HT-29 (cell line): ENCODE measurements at places on chromosomes 5 and 9. TPM values are rescaled to one million over a fixed set of nuclear protein-coding genes. Genes with fewer than 3 reads are reported as not detected.

DNA sequence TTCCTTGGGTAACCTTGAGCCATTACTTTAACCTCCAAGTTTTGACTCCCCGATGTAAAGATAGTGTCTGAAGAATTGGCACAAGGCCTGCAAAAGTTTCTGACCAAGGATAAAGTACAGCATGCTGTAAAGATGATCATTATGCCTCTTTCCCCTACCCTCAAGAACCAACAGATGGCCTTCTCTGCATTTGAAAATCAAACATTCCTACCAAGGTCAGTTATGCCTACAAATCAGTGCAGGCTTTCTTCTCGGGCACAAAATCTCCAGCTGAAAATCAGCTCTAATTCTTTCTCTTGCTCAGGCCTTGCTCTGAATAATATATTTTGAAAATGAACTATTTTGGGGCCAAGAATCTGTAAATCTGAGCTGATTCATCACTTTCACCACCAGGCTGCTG lies 59.7 kb downstream of the PPP2R2B start:
- DNase-seq, result no peak

The SPACA9 gene
- 1.3 and 1.4 TPM in 2 replicates for total RNA-seq

GRCh38 chr5:126777257-126777974 lies 480 bp downstream of the LMNB1 start:
- peak; percentile 63 for DNase-seq

The PAIP2 gene
- 28.5 and 29.4 TPM in 2 replicates for total RNA-seq

The POU5F2 gene
- total RNA-seq, result 0.13 and 0.64 TPM in 2 replicates

- no peak for DNase-seq
These were observed 900 bp upstream of the HAVCR2 start for GRCh38 chr5:157109744-157110143.

DNA sequence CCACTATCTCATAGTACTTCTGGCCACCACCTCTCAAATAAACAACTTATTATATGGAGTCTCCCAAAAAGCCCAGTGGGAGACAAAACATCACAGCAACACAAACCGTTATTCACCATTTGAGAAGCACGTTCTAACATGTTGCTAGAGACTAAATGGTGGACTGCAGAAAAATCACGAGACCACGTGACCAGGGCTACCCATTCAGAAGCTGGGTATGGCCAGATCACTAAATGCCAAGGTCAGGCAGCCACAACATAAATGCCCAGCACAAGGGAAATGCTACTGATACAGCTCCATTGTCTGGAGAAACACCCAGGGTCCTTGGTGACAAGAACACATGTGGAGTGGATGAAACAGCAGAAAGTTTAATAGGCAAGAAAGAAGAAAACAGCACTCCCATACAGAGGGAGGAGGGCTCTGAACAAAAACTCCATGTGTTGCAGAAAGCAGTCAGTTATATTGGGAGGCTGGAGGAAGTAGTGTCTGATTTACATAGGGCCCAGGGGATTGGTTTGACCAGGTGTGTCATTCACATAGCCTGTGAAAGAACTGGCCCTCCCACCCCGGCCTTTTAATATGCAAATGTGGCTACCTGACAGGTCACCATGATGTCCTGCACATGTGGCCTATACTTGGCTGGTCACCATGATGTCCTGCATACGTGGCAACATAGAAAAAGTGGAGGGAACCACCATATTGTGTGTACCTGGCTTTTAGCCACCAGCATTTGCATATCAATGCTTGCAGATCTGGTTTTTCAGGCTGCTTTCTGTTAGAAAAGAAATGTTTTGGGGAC lies 97.2 kb downstream of the TRIM36 start:
- no peak for DNase-seq

The CCNO gene
- 12.4 and 13.0 TPM in 2 replicates for total RNA-seq

DNA sequence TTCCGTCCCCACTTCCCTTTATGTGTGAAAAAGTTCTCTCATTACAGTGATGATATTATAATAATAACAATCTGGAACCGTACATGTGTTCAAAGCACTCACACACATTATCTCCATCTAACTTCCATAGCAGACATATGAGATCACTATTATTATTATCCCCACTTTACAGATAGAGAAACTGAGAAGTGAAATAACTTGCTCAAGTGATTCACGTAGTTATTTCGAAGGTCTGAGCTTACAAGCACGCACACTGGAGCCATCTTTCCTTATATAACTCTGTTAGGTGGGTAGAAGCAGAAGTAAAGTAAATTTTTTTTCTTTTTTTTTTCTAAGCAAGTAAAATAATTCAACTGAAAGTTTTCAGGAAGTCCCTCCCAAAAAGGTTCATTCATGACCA lies 62.9 kb upstream of the PTGER4 start:
- DNase-seq, result no peak

- no peak for DNase-seq
These were observed 130.6 kb downstream of the CACNA1B start for GRCh38 chr9:138007918-138008841.

The OTULINL gene
- total RNA-seq, result 7.5 and 8.6 TPM in 2 replicates

The PTGDS gene
- total RNA-seq, result not detected in 2 replicates

The BRD8 gene
- total RNA-seq, result 34.7 and 44.4 TPM in 2 replicates

DNA sequence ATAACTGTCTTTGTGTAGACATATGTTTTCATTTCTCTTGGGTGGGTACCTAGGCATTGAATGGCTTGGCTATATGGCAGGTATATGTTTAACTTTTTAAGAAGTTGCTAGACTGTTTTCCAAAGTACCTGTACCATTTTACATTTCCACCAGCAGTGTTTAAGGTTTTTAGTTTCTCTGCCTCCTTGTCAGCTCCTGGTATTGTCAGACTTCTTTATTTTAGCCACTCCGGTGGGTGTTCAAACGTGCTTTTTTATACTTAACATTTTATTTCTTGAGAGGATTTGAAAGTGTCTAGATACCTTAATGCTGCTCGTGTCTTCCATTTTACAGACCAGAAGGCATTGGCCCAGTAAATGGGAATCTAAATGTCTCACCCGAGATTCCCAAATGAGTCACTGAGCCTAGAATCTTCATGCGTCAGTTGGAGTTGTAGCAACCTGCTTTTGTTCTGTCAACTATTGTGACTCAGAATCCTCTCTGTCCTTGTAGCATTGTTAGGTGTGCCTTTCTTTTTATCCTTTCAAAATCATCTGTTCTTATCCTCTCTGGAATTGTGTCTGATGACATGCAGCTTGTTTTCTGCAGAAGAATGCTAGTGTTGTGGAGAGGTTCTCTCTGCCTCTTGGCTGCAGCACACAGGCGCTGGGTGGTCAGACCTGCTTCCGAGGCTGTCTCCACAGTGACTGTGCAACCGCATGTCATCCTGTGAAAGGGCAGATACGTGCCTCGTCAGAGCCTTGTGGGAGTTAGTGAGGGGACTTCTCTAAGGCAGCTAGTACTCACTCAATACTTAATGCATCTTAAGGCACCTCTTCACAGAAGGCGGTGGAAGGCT lies 291.8 kb downstream of the AOPEP start:
- DNase-seq, result no peak

DNA sequence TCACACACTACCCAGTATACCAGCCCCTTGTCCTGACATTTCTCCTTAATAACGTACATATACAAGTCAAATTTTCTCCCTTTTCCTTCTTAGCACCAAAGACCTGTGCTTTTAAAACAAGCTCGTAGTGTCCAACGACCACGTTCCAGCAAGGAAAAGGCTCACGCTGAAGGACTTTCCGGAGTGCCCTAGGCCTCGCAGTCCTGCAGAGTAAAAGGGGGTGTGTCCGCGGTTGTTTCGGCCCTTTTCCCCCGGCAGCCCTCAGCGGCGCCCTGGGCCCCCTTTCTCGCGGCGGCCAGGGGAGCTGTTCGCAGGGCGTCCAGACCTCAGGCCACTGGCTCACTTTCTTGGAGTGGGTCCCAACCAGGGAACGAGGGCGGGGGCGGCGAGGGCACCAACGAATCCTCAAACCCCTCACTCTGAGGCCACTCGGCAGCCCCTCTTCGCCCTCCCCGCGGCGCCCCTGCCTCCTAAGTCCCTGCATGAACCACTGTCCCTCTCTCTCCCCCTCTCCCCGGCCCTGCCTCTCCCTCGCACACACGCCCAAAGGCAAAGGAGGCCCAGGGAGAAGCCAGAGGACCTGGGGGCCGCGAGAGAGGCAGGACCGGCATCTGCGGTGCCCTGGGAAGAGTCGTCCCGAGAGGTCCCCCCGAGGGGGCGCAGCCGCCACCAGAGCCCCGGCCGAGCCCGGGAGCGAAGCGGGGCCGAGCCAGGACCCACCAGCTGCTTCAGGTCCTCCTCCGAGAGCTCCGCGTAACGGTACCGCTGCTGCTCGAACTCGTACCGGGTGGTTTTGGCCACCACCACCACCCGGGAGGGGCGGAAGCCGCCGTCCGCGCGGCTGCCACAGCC lies 720 bp downstream of the NADK2 start:
- peak; percentile 73 for DNase-seq

The ANKRD31 gene
- 0.05 TPM in 1 of 2 replicates, not detected in the other for total RNA-seq

GRCh38 chr9:72349911-72350310 lies 15.1 kb downstream of the ZFAND5 start:
- no peak for DNase-seq

The ZNF608 gene
- total RNA-seq, result 3.7 and 4.9 TPM in 2 replicates

The NPR3 gene
- not detected in 2 replicates for total RNA-seq

The SH2D3C gene
- total RNA-seq, result not detected in 2 replicates

The ERMP1 gene
- 75.8 and 85.6 TPM in 2 replicates for total RNA-seq
